Activated CD4-positive, alpha-beta T cell treated with anti-CD3 and anti-CD28 coated beads, Interleukin-10, Interleukin-2, amounts not matched to agents 100 ng/mL and 50 ng/mL, durations not matched to agents 16 hours and 8 hours (primary cell): ENCODE measurements at places on chromosomes 7 and 10.

GRCh38 chr10:19498393-19499290 is 317.6 kb upstream of the PLXDC2 start:
- DNase-seq: no peak

DNA sequence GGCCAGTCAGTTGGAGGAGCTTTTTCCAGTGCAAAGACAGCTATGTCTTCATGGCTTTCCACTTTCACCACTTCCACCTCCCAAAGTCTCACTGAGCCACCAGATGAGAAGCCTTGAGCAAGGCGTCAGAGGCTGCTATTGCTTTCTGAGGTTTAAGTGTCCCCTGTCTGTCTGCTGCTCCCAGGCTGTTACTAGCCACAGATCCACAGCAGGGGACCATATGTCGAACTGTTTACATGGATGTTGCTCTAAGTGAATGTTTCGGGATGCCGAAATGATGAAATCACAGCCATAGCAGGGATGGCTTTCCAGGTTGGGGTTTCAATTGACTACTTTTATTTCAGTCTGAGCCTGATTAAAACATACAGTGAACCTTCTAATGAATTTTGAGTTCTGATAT is 88.5 kb downstream of the AVL9 start:
- no peak for DNase-seq

DNA sequence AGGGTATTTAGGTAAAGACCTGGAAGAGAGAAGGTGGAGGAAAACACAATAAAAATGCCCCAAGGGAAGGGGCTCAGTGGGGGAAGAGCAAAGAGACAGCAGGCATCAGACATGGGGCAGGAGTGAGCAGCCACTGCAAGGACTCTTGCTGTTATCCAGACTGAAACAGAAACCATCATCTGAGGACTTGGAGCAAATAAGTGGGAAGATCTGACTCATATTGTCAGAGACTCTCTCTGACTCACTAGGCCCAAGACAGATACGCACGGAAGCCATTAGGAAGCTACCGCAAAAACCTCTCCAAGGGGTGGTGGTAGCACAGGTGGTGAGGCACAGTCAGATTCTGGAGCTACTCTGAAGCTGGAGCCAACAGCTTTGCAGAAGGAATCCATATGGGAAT is 110.7 kb downstream of the RNF32 start:
- peak; percentile 92 for DNase-seq

GRCh38 chr10:85648279-85648754 is 718.3 kb downstream of the GRID1 start:
- DNase-seq: no peak

DNA sequence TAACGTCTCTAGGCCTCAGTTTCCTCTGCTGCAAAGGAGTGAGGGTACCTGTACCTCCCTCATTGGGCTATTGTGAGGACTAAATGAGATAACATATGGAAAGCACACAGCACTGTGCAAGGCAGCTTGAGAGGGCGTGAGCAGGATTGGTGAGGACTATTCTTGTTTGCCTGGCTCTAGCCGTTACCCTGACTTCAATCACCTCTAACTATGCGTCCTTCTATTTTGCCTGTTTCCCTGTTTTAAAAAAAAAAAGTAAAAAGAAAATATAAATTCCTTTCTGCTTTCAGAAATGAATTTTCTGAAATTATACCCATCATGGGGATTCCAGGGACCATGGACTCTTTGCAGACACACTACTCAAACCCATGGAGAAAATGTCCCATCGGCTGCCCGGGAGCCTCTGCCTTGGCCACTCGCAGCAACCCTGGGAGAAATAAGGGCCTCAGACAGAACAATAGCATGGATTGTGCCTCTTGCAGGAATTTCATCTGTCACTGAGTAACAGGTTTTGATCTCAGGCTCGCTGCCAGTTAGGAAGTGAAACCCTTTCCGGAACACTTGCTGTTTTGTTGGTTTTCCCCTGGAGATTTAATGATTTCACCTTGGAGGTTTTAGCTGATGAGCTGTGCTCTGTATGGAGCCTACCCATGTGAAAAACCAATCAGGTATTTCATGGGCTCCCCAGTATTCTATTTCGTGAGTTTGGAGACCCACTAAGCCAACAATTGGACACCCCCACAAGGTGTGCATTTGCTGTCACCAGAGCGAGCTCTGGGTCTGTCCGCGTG is 55.6 kb downstream of the STEAP1B start:
- no peak for DNase-seq

DNA sequence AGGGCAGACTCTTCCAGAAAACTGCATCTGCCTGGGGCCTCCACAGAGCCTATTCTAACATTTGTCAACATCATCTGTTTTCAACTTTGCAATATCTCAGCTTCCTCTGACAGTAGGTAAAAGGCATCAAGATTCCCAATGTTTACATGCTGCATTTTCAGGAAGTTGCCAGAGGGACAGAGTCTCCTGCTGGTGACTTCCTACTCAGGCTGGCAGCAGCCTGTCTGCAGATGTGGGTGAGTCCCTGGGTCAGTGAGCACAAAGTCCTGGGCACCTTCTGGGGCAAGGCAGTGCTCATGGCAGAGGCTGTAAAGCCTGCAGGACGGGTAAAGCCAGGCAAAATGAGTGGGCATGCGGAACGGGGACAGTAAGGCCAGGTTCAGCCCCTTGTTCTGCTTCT is 69.4 kb downstream of the EBF3 start:
- no peak for DNase-seq

DNA sequence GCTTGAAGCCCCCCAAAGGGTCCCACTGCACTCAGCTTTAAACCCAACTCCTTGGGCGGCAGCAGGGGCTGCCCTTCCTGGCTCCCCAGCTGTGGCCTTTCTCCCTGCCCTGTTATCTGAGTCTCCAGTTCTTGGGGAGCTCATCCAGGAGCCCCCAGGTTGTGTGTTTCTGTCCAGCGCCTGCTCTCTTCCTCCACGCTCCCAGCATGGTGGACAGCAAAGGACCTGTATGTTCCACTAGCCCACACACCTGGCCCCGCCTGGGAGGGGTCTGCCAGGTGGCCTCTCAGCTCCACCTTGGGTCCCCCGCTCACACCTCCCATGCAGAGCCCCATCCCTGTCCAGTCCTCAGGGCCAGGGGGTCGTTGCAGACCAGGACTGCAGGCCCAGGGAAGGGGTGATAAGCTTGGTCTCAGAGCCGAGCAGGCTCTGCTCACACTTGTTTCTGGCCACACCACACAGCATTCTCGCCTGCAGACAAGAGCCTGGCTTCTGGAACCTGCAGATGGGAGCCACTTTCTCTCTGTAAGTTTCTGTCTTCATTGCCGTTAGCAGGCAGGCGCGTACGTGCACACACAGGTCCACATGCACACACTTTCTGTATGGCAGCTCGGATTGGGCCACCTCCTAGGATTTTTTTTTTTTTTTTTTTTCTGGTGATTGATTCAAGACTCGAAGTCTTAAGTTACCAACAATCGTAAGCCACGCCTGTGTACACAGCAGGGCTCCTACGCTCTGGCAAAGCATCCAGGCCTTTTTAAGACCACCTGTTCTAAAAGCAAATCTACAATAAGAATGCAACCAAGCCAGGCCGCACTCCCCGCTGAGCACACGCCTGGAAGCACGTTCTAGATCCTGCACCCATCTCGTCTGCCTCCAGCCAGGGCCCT is 104.6 kb downstream of the CYTH3 start:
- no peak for DNase-seq

DNA sequence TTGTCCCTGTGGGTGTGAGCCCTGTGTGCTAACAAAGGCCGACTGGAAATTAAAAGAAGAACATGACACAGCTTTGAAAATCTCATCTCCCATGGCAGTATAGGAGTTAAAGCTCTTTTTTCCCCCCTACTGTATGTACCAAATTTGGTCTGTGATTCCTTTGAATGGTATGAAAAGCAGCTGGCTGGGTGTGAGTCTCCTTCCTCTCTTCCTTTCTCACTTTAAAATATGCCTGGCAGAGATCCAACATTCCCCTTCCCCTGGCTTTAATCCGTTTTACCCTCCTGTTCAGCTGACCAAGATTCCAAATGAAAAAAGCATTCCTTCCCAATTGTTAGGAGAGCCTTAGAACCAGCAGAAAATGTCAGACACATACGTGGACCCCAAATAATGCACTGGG is 225.0 kb upstream of the CELF2 start:
- DNase-seq: no peak

GRCh38 chr7:74470504-74470903 is 16.8 kb downstream of the GTF2IRD1 start:
- no peak for DNase-seq

DNA sequence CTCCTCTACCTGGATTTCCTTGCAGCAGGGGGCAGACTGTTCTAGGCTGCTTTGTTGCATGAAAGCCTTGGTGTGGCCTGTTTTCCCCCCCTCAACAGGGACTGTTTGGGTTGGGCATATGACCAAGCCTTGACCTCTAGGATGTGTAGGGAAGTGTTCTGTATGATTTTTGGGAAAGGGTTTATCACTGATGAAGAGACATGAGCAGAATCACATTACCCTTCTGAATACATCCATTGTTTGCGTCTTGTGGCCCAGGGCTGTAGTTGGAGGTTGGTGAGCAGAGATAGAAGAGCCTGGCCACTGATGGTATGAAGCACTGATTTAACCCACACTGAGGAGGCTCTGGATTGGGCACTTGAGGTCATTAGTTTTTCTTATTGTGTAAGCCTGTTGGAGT is 26.6 kb downstream of the ZNF12 start:
- no peak for DNase-seq

DNA sequence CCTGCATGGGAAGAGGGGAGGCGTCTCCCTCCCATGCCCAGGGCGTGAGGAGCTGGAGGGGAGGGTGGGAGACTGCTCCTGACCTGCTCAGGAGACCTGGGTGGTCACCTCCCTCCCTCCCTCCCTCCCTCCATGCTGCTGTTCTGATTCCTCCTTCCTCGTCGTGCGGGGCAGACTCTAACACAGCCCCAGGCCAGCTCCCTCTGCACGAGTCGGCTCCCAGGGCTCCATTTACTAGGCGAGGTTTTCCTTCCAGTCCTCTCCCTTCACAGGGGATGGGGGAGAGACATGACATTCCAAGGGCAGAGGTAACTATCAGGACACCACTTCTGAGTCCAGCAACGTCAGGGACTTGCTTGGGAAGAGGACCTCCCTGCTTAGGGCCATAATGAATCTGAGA is 23.6 kb downstream of the VIPR2 start:
- no peak for DNase-seq

DNA sequence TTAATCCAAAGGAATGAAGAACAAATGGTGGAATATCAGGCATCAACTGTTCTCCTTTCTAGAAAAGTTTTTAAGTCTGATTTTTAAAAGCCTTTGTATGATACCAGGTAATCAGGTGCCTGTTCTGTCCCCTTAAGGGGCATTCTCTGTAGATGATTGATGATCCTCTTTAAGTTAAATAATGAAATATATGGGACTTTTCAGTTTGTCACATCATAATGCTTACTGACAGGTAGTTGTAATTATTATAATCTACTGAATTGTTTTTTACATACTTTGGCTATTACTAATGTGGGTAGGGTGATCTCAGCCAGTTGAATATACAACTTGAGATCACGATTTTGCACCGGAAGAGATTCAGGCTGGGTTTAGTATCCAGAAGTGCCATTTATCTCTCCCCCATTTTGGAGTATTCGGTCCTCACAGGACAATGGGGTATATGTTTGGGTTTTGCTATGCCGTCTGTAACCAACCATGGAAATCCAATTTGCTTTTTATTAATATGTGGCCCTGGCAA is 330.2 kb downstream of the BICC1 start:
- no peak for DNase-seq

- peak; percentile 6 for DNase-seq
Measured at GRCh38 chr10:120514035-120514620, 57.1 kb downstream of the PLPP4 start.

- DNase-seq: no peak
Measured at GRCh38 chr7:35848725-35849124, 47.9 kb downstream of the SEPTIN7 start.

GRCh38 chr10:124211921-124212320 is 118.5 kb upstream of the CHST15 start:
- no peak for DNase-seq
